ENCODE measurements at places on chromosomes 1 and 21.

GRCh38 chr1:248599396-248599795 is 1.9 kb upstream of the OR2T10 start:
- DNase-seq = no peak

GRCh38 chr1:222372221-222372620 is 175.7 kb downstream of the HHIPL2 start:
- no peak for DNase-seq

DNA sequence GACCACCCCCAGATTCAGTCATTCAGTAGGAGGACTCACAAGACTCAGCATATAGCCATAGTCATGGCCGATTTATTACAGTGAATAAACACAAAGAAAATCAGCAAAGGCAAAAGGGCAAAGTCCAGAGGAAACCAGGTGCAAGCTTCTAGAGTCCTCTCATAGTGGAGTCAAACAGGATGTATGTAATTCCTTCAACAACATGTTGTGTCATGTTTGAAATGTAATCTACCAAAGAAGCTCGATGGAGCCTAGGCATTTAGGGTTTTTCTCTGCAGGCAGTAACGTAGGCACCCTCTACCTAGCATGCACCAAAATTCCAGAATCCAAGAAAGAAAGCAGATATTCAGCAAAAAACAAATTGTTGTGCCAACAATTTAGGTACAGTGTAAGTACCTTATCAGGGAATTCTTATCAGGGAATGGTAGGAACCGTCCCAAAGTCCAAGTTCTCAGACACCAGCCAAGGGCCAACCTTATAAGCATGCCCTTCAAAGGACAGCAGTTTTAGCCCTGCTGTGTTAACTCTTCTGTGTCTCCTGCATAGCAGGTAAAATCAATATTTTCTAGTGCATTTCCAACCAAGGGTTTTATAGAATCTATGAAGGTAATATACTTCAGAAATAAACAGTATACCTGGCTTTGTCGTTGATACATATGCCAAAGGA is 16.1 kb upstream of the SLAMF6 start:
- no peak for DNase-seq

- no peak for DNase-seq
These were observed 7.8 kb downstream of the PTTG1IP start for GRCh38 chr21:44865561-44866280.

DNA sequence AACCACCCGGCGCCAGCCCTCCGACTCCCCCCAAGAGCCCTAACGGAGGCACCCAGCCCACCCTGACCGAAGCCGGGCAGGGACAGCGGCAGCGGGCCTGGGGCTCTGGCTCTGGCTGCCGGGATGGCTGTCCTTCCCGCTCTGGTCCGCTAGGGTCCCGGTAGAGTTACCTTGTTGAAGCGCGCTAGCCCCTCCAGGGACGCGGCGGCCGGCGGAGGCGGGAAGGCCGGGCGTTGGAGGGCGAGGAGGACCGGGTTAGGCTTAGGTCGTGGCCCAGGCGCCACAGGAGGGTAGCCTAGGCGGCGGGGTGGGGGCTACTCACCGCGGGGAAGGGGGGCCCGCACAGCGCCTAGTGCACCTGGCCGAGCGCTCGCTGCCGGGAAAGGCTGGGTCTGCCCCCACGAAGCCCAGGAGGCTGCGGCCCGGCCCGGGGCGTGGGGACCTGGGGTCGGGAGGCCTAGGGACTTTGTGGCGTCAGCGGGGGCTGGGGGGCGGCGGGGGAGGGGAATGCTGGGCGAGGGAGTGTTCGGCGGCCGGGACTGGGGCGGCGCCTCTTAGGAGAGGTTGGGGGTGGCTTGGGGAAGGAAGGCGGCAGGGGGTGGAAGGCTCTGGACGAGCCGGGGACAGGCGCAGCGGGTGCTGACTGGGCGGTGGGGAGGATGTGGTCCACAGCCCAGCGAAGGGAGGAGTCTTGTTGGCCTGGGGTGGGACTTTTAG is at the start of gene TRIM17:
TSS of gene TRIM17 (minus strand) at position 645 of the 717 bp plus-strand sequence. CDS start 1,789 bp downstream, outside the sequence.
- peak; percentile 90 for DNase-seq

- DNase-seq = no peak
These were observed 10.6 kb upstream of the SUMO3 start for GRCh38 chr21:44828362-44829056.

DNA sequence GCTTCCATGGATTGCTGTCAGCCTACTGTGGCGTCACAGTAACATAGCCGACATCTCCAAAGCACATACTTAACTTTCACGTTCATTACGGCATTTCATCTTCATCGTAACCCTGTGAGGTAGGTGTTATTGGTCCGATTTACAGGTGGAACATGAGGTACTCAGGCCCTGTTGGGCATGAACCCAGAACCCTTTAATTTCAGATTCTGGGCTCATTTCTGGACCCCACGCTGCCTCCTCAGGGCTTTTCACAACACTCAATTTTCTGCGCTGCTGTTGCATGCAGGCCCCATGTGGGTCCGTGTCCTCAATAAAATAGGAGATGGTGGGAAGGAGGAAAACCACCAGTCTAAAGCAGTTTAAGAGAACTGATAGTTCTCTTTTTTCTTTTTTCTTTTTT is 39.6 kb downstream of the UBE2T start:
- no peak for DNase-seq

DNA sequence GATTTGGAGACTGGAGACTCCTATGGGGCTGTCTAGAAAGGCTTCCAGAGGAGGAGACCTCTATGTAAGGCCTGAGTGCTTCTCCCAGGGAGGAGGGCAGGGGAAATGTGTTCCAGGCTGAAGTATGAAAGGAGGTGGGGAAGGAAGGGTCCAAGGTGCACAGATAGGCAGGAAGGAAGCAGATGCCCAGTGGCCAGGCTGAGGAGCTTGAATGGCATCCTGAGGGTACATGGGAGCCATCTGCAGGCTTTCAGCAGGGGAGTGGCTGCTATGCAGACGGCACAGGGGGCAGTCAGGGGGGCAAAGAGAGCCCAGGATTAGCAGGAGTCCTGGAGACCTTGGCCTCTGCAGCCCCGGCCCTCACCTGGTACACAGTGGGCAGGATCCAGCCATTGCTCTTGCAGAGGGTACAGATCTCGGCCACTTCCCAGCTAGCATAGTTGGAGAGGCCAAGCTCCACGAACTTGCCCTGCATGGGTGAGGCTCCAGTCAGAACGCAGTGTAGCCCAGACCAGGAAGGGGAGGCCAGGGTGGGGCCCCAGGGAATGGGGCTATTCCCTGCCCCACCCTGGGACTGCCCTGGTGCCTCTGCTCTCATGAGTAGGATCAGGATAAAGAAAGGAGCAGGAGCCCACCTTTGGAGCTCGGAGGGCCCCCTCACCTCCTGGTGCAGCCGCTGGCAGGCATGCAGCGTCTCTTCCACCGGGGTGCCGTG is 4.0 kb downstream of the AKR7A2 start:
- no peak for DNase-seq

GRCh38 chr21:14536929-14537328 is 9.2 kb downstream of the SAMSN1 start:
- DNase-seq = no peak

- no peak for DNase-seq
These were observed 6.4 kb downstream of the AXDND1 start for GRCh38 chr1:179372160-179372559.

DNA sequence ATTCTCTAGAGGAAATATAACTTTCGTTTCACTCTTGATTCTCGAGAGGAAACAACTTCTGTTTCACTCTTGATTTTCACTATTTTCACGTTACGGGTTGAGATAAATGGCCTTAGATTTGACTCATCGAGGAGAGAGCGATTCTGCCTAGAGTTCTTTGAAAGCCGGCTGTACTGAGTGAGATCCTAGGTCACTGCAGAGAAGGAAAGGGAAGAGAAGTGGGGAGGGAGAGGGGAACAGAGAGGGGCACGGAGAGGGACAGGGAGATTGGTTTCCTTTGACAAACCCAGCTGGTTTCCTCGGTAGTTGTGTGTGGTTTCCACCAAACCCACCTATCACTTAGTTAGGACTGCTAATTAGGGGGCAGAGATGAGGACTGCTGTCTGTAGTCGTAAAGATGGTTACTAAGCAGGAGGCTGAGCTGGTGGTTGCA is 21.6 kb upstream of the GPR137B start:
- no peak for DNase-seq

DNA sequence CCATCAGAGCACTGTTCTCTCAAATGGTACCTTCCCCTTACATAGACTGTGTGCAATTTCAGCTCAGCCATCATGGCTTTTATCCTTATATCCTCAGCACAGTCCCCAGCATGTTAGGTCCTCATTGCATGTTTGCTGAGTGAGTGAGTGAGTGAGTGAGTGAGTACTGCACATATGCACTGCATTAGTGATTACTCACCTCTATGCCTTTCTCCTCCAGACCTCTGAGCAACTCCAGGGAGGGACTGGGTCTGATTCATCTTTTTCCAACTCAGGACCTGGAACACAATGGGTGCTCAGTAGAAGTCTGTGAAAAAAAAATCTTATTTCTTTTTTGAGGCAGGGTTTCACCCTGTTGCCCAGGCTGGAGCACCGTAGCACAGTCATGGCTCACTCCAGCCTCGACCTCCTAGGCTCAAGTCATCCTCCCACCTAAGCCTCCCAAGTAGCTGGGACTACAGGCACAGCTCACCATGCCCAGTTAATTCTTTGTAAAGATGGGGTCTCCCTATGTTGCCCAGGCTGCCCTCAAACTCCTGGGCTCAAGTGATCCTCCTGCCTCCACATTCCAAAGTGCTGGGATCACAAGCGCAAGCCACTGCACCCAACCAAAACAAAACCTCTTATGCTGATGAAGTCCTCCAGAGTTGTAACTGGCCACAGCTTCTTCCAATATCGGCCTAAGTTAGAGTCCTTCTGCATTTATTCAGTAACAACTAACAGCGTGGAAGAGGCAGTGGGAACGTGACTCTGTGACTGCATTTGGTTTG is 23.7 kb downstream of the RNU5D-1 start:
- no peak for DNase-seq

DNA sequence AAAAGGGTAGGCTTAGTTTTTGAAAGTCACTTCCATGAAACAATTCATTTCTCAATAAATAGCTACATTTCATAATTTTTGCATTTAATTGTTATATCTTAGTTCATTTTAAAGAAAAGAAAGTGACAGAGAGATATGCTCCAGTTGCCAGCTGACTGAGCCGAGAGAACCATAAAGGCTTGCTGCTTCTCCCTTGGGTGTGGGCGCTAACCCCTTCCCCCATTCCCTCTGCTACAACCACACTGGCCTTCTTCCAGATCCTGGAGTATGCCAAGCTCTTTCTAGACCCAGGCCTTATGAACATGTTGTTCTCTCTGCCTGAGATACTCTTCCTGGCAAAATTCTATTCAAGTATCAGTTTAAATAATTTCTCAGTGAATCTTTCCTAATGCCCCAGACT is 12.3 kb downstream of the SORT1 start:
- no peak for DNase-seq

DNA sequence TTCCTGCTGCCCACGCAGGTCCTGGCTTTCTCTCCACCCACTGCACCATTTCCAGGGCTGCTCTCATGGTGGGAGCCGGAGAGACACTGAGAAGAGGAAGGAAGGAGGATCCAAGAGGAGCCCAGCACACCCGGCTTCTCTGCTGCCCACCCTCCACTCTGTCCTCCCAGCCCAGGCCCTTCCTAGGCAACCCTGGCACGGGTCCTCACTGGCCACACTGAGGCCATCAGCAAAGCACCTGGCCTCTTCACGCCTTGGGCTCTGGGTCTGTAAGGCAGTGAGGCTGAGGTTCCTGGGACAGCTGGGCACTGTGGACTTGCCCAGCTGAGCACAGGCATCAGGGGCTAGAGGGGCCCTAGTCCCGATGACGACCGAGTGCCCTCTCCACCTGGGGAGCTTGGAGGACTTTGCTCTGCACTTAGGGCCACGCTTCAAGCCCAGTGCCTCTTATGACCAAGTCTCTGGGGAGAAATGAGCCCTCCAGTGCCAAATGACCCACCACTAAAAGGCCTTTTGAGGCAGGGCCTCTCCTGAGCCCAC is 43.1 kb downstream of the PDE9A start:
- no peak for DNase-seq

DNA sequence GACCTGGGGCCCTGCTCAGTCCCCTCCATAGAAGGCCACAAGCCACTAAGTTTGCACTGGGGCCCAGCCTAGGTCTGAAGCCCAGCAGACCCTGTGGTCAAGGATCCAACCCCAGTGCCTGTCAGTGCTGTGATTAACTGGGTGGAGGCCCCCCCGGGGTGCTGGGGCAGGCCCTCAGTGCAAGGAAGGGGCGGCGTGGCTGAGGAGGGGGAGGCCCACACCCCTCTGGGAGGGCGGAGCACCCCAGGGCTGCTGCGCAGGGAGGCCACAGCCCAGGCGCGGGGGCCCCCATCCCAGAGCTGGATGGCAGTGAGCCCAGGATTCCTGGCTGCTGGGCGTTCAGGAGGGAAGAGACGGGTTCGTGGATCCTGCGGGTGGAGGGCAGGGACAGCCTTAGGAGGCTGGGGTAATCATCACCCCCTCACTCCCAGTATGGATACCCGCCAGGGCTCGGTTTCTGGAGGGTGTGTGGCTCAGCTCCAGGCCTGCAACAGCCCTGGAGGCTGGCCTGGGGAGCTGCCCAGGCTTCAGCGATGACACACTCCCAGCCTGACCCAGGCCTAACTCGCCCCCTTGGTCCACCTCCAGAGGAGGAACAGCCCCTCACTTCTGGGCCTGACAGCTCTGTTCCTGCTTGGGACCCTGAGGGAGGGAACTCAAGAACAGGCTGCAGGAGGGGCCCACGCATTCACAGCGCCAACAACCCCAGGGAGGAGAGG is 890 bp downstream of the GJC2 start:
- no peak for DNase-seq

GRCh38 chr21:31132574-31133242 is 94.4 kb upstream of the KRTAP19-8 start:
- no peak for DNase-seq

- no peak for DNase-seq
These were observed 212.4 kb upstream of the USP24 start for GRCh38 chr1:55427606-55428005.

GRCh38 chr1:47219590-47220220 is 12.3 kb downstream of the TAL1 start:
- no peak for DNase-seq

DNA sequence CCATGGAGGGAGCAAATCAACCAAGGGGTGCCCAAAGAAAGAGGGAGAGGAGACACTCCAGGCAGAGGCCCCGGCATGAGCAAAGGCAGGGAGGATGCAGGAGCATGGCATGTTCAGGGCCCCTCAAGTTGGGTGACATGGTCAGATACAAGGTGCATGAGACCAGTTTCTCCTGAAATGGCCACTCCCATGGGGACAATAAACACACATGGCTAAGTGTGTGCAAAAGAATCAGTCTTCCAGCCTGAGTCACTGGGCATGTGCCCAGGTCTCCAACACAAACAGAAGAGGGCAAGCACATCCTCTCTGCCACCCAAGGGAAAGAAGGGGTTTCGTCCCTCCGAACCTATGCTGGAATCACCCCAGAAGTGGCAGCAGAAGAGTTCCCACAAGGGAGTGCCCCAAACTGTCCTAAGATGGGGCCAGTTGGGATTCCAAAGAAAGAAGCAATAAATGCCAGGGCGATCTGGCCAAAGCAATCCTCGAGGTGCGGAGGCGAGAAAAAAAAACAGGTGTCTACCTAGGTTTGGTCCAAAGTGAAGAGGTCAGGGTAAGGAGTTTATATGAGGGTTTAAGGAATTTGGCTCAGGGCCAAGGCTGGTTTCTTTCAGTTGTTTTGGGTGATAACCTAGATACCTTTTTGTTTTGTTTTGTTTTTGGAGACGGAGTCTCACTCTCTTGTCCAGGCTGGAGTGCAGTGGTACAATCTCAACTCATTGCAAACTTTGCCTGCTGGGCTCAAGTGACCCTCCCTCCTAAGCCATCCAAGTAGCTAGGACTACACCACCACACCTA is 13.2 kb downstream of the CASP9 start:
- DNase-seq = no peak
